ENCODE measurements at places on chromosomes 1 and 21.

DNA sequence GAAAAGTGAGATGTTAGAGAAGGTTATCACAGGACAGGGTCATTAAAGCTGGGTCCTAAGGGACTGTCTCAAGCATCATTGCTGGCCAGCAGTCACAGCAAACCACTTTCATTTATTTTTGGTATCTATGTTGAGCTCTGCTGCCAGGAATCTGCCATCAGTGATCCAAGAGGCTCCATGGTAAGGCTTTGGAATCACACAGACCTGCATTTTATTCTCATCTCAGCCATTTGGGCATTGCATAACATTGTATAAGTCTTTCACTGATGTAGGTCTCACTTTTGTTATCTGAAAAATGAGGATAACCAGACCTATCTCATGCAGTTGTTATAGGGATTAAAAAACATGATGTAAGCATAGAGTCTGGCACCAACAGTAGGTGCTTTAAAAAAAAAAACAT lies 77.5 kb downstream of the OMA1 start:
- no peak for DNase-seq

GRCh38 chr1:73947009-73947408 lies 251.0 kb downstream of the LRRIQ3 start:
- DNase-seq: no peak

- no peak for DNase-seq
Measured at GRCh38 chr1:218616681-218617080, 271.5 kb downstream of the TGFB2 start.

GRCh38 chr1:57420981-57421785 lies 2.7 kb downstream of the DAB1 start:
- DNase-seq: no peak

GRCh38 chr1:163421701-163422100 lies 99.9 kb downstream of the NUF2 start:
- no peak for DNase-seq

- DNase-seq: no peak
Measured at GRCh38 chr1:220747437-220748088, 559 bp upstream of the MTARC2 start.

GRCh38 chr1:184509105-184509504 lies 122.3 kb downstream of the C1orf21 start:
- DNase-seq: no peak

GRCh38 chr1:58922302-58923089 lies 138.6 kb upstream of the JUN start:
- DNase-seq: no peak

DNA sequence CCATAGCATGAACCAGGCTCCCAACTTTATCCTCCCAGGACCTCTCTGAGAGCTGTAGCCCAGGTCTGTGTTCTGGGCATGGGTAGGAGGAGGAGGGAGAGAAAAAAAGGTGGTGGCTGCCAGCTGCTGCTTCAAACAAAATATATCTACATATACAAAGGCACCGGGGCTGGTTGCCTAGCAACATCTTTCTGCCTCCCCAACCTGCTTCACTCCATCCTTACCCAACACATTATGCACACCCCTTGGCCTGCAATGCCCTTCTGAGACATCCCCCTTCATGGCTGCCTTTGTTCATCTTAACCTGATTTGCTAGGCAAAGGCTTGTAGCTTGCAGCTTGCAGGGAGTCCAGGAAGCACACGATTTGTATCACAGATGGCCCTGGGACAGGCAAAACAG lies 27.2 kb upstream of the ATP1A1 start:
- peak; percentile 16 for DNase-seq

GRCh38 chr1:77200806-77201205 lies 18.4 kb downstream of the PIGK start:
- no peak for DNase-seq

- DNase-seq: no peak
Measured at GRCh38 chr1:88595355-88596002, 88.6 kb upstream of the PKN2 start.

GRCh38 chr1:36108314-36108713 lies 16.7 kb downstream of the COL8A2 start:
- DNase-seq: no peak

DNA sequence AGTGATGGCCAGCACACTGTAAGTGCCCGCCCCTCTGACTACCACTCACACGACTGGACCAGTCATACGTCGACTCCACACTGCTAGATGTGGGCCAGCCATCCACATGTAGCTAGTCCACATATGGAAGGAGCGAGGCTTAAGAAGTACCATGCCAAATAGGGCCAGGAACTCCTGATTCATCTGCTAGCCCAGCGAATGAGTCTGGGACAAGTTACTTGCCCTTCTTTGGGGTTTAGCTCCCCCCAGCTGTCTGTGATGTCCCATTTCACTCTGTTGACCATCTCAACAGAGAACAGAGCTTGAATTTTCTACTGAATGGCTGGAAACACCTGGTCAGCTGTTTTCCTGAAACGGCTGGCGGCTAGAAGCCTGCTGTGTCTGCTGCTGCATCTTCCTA lies 5.8 kb downstream of the CSRP1 start:
- no peak for DNase-seq

Data from NCI-H187 treated with DMSO at 0.1 percent for 48 hours (cell line).